ENCODE measurements at places on chromosomes 5 and 9.

DNA sequence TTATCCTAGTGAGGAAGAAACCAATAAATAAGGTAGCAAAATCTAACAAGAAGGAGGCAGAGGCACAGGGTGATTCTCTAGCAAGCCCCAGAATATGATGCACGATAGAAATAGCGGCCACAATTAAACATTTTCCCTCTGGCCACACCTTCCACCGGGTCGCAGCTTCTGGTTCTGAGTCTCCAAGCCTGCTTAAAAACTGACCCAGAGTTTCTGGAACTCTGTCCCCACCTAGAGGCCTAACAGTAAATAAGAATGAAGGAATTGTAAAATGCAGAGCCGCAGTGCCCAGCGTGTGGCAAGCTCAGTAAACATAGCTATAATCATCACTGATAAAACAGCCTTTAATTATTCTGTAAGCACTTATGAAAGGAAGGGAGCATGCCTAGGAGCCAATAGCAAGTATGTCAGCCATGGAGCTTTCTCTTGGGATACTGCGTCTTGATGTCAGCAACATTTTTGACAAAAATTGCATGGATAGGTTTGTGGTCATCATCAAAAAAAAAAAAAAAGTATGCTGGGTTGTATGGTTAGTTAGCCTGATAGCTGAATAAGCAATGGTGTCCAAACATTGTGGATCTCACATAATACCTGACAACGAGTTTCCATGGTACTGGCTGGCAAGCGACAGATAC lies 465.5 kb downstream of the DNAH5 start:
- peak; percentile 76 for DNase-seq

GRCh38 chr9:125126019-125126746 lies 17.1 kb downstream of the SCAI start:
- peak; percentile 69 for DNase-seq

- no peak for DNase-seq
Measured at GRCh38 chr5:43309637-43310036, 3.6 kb downstream of the HMGCS1 start.

GRCh38 chr9:126406075-126406667 lies 79.5 kb downstream of the MVB12B start:
- no peak for DNase-seq

DNA sequence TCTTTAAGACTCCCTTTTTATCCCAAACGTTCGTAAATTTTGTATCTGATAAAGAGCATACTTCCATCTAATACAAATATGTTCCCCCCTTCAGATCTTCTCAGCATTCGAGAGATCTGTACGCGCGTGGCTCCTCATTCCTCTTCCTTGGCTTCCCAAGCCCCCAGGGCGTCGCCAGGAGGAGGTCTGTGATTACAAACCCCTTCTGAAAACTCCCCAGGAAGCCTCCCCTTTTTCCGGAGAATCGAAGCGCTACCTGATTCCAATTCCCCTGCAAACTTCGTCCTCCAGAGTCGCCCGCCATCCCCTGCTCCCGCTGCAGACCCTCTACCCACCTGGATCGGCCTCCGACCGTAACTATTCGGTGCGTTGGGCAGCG lies 19.9 kb downstream of the CDKN2A start:
- no peak for DNase-seq

DNA sequence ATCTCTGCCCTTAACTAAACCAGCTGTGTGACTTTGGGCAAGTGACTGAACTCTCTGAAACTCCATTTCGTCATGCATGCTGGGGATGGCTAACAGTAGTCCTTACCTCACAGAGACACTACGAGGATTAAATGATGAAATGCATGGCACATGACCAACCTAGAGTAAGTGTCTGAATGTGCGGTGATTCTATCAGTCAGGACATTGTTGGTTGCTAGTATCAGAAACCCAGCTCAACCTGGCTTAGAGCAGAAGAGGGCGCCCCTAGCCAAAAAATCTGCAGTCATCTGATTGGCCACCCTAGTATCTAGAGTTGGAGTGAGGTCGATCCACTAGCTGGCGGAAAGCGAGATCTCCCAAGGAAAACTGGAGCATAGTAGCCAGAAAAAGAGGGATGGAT lies 25.2 kb downstream of the NEURL1B start:
- no peak for DNase-seq

GRCh38 chr9:96553070-96553469 lies 66.6 kb downstream of the CDC14B start:
- DNase-seq, result peak; percentile 7

GRCh38 chr9:4796988-4797853 lies 4.5 kb downstream of the RCL1 start:
- peak; percentile 19 for DNase-seq

GRCh38 chr5:5522336-5522735 lies 99.9 kb downstream of the ICE1 start:
- no peak for DNase-seq

GRCh38 chr9:124261736-124262648 lies 4.2 kb downstream of the NEK6 start:
- no peak for DNase-seq

DNA sequence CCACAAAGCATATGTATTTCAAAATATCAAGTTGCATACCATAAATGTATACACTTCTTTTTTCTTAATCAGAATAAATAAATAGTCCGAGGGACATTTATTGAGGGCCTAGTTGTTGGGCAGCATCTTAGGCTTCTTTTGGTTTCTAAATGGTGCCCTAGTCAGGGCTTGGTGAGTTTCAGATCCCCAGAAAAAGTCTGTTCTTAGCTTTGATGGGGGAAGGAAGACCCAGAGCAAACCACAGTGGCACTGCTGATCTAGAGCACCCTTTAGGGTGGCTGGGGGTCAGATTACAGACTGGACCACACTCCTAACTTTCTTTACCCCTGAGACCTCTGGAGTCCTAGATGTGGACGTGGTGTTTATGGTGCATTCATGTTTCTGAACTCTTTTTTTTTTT lies 97.8 kb downstream of the C9orf152 start:
- DNase-seq, result no peak

GRCh38 chr9:130785053-130785452 lies 50.0 kb upstream of the ABL1 start:
- DNase-seq, result no peak

GRCh38 chr5:68680366-68680765 lies 413.4 kb upstream of the SLC30A5 start:
- DNase-seq, result no peak

- DNase-seq, result no peak
Measured at GRCh38 chr5:142839711-142840346, 69.7 kb downstream of the ARHGAP26 start.

DNA sequence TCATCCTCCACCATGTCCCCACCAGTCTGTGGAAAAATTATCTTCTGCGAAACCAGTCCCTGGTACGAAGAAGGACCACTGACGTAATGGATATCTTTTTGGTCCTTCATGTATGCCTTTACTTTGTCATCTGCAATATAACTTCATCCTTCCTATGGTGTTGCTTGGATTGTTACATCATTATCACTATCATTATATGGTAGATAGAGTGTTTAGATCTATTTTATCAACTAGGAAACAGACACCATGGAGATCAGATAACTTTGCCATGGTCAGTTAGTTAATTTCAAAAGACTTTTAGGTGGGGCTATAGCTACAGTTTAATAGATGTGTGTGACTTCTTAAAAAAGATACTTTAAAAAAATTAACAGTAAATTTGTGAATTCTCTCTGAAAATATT lies 23.8 kb upstream of the CAMLG start:
- no peak for DNase-seq
